ENCODE measurements at places on chromosomes 3 and 15. TPM values are rescaled to one million over a fixed set of nuclear protein-coding genes. Genes with fewer than 3 reads are reported as not detected.

DNA sequence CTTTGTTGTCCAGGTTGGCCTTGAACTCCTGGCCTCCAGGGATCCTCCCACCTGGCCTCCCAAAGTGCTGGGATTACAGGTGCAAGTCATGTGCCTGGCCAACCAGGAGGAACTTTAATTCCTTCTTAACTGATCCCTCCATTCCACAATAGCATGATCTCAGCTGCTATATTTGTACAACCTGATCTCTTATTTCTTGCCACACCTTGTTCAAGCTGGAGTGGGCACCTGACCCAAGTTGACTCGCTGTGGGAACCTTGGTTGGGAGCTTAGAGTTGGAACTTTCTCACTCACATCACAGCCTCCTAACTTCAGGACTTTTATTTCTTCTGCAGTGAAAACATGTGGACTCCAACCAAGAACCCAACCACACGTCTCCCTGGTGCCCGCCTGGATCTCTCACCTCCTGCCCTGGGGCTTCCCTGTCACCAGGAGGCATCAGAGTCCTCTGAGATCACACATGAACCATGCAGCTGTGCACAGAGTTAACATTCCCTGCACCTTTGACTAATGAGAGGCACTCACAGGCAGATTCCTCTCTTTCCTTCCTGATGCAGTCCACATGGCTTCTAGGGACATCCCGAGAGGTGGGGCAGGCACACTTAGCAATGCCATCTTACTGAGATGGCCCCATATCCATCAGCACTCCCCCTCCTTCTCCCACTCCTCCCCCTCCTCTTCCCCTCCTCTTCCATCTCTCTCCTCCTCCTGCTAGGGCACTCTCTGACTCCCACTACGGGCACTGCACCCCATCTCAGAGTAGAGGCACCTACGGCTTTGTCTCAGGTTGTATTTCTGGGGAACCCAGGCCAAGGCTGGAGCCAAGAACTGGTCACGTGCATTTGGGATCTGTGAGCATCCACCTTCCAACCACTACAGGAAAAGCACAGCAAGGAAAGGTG is 9.7 kb upstream of the CYFIP1 start:
- peaks cover 6% of the 10 kb centered on the region for H3K36me3 ChIP-seq
- DNase-seq: peak; percentile 45

GRCh38 chr3:78703944-78704343 is 1063.9 kb downstream of the ROBO1 start:
- no peaks in the 10 kb centered on the region for H3K4me1 ChIP-seq
- H3K27ac ChIP-seq: no peak overlapping the region
- H3K36me3 ChIP-seq: no peaks in the 10 kb centered on the region
- no peaks in the 10 kb centered on the region for H3K27me3 ChIP-seq

GRCh38 chr15:78084449-78084750 is 6.9 kb upstream of the TBC1D2B start:
- no peak for DNase-seq
- no peak overlapping the region for H3K27ac ChIP-seq
- no peaks in the 10 kb centered on the region for H3K36me3 ChIP-seq
- H3K27me3 ChIP-seq: no peaks in the 10 kb centered on the region
- no peak overlapping the region for H3K4me3 ChIP-seq

- H3K36me3 ChIP-seq: no peaks in the 10 kb centered on the region
- H3K4me1 ChIP-seq: no peaks in the 10 kb centered on the region
- H3K4me3 ChIP-seq: no peak overlapping the region
- H3K27ac ChIP-seq: no peak overlapping the region
Observed at GRCh38 chr3:192170659-192171058, 556.7 kb downstream of the FGF12 start.

GRCh38 chr15:66572146-66572545 is 6.3 kb upstream of the LCTL start:
- H3K27ac ChIP-seq: no peak overlapping the region
- no peak overlapping the region for H3K4me3 ChIP-seq
- H3K36me3 ChIP-seq: no peaks in the 10 kb centered on the region
- no peak for DNase-seq

DNA sequence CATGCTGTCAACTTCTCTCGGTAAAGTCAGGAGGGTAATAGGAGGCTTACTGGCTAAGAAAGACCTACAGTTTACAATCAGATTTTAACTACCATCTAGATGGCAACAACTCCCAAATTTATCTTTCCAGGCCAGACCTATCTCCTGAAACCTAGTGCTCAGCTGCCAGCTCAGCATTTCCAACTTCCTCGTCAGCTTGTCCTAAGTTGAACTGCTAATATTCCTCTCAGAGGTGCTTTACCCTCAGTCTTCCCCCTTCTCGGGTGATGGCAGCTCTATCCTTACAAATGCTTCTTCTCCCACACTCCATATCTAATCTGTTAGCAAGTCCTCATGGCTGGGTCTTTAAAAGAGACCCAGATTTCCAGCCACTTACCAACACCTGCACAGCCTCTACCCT is 36.9 kb upstream of the UBE2E2 start:
- no peak for DNase-seq
- H3K36me3 ChIP-seq: no peaks in the 10 kb centered on the region
- no peak overlapping the region for H3K27ac ChIP-seq
- H3K27me3 ChIP-seq: no peaks in the 10 kb centered on the region

DNA sequence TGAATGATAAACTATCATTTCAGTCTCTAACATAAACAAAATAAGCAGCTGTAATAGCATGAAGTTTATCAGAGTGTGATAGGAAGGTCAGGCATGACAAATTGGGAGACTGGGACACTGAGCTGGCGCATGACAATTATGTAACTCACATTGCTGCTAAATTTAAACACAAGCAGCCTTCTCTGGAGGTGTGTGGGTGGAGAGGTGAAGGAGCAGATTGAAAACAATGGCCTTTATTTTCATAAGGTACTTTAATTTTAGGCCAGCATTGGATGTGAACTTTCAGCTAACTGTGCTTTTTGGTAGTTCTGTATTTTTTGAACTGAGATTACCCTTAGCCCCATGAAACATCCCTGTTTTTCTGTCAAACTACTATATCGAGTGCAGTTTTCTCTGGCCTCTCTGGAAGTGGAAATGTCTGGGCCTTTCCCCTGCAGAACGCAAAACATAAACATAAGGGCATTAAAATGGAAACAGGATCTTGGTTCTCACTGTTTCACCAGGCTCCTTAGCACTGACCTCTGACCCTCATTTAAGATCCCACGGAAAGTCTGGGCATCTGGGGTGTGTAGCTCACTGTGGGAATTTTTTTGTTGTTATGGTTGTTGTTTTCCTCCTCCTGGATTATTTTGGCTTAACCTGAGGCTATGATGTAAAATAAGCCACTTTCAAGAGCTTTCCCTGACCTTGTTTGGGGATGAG is 160.1 kb upstream of the DPH6 start:
- H3K36me3 ChIP-seq: no peaks in the 10 kb centered on the region
- no peak overlapping the region for H3K27ac ChIP-seq
- peaks cover 8% of the 10 kb centered on the region for H3K4me1 ChIP-seq
- no peak for DNase-seq
- H3K27me3 ChIP-seq: no peaks in the 10 kb centered on the region
- no peak overlapping the region for H3K4me3 ChIP-seq

- no peaks in the 10 kb centered on the region for H3K36me3 ChIP-seq
- H3K27me3 ChIP-seq: no peaks in the 10 kb centered on the region
- H3K27ac ChIP-seq: no peak overlapping the region
- no peak overlapping the region for H3K4me3 ChIP-seq
- peak; percentile 82 for DNase-seq
Observed at GRCh38 chr15:66233487-66234415, 19.8 kb downstream of the MEGF11 start.

DNA sequence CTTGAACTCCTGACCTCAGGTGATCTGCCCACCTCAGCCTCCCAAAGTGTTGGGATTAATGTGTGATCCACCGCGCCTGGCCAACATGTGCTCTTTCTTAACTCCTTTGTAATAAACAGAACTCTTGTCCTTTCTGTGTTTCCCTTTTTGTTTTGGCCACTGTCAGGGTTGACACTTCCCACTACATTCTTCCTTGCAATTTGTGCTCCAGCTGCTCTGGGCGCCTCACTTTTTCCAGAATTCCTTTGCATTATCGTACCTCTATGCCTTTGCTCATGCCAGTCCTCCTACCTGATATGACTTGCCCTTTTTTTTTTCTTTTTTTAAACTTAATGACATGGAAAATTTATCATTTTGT is 38.8 kb upstream of the SMAD3 start:
- H3K4me1 ChIP-seq: no peaks in the 10 kb centered on the region
- no peak overlapping the region for H3K4me3 ChIP-seq
- no peak overlapping the region for H3K27ac ChIP-seq
- no peak for DNase-seq
- H3K27me3 ChIP-seq: peaks cover 9% of the 10 kb centered on the region

DNA sequence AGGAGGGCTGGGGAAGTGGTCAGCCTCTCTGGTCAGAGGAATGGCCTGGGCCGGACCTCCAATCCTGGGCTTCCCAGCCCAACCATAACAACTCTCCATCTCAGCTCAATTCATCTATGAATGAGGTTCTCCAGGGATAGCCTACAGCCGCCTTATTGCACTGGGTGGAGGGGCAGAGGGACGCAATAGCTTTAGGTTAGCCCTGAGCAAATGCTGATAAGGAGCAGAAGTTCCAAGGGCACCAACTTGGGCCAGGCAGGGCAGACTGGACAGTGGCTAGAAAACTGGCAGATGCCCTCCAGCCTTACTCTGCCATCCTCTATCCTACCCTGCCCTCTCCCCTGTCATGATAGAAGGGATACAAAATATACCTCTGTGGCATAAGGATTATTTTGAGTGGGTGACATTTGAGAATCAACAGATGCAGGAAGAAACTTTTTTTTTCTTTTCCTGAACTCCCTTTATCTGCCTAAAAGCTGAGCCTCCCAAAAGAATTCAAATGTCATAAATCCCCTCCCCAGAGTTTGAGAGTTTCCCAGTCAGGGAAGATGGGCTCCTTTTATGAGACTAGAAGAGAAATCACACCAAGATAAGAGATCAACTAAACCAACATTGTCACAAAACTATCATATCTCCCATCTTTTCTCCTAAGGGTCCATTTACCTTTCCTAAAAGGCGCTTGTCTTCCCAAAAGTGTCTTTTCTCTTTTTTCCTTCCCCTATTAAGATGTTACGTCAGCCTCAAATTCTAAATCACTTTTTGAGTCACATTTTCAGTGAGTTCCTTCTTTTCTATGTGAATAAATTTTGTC is 40.4 kb upstream of the C15orf39 start:
- H3K27ac ChIP-seq: no peak overlapping the region
- peaks cover 5% of the 10 kb centered on the region for H3K4me1 ChIP-seq
- no peak overlapping the region for H3K4me3 ChIP-seq
- H3K27me3 ChIP-seq: no peaks in the 10 kb centered on the region
- DNase-seq: no peak
- no peaks in the 10 kb centered on the region for H3K36me3 ChIP-seq

PRICKLE2 gene
- total RNA-seq: 10.4 TPM

NR2E3 gene
- total RNA-seq: 0.77 TPM

GOLGA8T gene
- total RNA-seq: 0.20 TPM

CATSPER2 gene
- total RNA-seq: 1.2 TPM

FOXL2 gene
- 0.27 TPM for total RNA-seq

LRRC15 gene
- total RNA-seq: 0.11 TPM

SCG3 gene
- 9.9 TPM for total RNA-seq

WDR49 gene
- total RNA-seq: 1.6 TPM

ISY1 gene
- 28.9 TPM for total RNA-seq

C3orf85 gene
- total RNA-seq: not detected

Measured in endodermal cell (in vitro differentiated cells).